ENCODE measurements at places on chromosomes 7 and 10.

- no peak for DNase-seq
Measured at GRCh38 chr7:126608339-126608776, 644.4 kb downstream of the GRM8 start.

DNA sequence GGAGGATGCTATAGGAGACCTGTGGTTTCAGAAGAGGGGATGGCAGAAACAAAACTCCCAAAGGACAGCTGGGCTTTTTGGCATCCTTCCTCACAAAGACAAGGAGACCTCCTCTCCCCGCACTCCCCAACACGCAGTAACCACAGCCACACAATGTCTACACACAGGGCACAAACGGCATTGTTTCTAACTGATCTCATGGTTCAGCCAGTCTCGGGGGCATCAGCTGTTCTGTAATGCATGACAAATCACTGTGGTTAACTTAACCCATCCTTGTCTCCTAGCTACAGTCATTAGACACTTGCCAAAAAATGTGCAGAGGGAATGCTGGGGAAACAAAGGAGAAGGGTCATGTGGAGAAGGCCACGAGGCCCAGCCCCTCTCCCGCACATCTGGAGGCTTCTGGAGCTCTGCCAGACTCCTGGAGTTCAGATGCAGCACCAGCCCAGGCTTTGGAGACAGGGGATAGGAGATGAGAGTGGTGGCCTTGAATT, 7.6 kb upstream of the ADAMTS14 start:
- DNase-seq, result no peak

GRCh38 chr10:12869427-12869826, 132.1 kb downstream of the CCDC3 start:
- no peak for DNase-seq

DNA sequence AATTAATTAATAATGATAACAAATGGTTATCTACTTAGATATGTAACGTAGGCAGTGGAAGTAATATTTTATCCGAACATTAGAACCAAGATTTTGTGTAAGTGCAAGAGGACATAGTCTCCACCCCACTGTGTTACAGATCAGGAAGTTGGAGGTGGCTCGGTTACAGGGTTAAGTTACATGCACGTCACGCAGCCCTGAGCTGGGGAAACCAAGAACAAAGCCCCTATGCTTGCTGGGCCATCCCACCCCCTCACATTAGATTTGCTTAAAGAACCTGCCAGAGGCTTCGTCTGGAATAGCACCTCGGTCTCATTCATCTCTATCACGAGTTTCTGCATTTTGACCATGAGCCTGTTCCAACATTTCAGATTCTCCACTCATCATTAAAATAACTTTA, 214.1 kb downstream of the ADARB2 start:
- DNase-seq, result no peak

DNA sequence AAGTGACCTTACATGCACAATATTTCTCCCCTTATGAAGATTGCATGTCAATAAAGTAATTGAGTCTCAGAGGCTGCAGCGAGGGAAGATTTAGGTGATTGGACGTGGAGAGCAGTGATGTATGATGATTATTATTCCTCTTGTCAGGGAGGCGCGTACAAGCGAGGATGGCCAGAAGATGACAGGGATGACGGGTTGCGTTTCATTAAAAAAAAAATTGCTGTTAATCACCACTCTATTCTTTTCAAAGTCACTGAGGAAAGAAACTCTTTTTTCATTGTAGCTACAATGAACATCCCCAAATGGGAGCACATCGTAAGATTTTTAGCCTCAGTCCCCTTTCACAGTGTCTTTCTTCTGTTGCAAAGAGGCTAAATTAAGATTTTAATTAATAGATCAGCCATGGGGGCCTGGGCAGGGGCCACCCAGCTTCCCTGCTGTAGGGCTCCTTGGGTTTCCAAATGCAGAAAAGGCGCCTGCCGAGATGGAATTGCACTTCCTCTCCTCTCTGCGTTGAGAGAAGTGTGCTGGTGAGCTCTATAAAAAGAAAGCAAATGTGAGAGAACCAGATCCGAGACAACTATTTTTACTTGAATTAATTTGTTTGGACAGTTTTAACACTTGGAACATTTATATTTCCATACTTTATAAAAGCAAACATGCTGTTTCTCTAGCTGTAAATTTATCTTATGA, 998.1 kb downstream of the LRMDA start:
- DNase-seq, result no peak

DNA sequence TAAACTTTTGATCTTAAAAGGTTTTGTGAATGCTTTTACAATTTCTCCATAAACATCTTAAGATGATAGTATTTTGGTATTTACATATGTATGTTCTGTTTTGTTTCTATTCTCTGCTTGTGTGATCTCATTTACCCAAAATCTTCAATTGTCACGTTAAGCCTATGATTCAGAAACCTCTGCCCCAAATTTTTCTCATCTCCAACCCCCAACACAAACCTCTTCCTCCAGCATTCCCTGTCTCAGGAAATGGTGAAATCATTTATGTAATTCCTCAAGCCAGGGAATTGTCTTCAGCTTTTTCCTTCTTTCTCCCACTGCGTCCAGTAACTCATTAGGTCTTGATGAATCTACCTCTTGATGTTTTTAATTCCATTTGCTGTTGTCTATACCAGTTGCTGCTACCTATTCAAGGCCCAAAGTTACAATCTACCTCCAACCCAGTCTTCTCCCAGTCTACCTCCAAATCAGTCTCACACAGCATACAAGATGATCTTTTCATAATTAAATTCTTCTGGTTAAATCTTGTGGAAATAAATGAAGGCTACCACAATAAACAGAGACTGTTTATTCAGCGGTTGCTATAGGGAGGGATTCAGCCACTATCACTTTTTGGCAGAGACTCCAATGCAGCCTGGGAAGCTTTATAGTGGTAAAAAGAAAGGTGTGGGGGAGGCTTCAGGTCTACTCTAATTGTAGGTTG, 5.8 kb downstream of the CFAP69 start:
- no peak for DNase-seq

- no peak for DNase-seq
Measured at GRCh38 chr7:12233175-12233574, 22.1 kb downstream of the TMEM106B start.

- no peak for DNase-seq
Measured at GRCh38 chr7:18685971-18686370, 190.4 kb downstream of the HDAC9 start.

- no peak for DNase-seq
Measured at GRCh38 chr10:17808971-17809841, at the start of gene MRC1. Gene MRC1, plus strand, starts transcription at chr10:17809348. Its CDS starts 118 bp downstream, at chr10:17809466.

GRCh38 chr10:71846816-71847215, 4.2 kb downstream of the PSAP start:
- no peak for DNase-seq

DNA sequence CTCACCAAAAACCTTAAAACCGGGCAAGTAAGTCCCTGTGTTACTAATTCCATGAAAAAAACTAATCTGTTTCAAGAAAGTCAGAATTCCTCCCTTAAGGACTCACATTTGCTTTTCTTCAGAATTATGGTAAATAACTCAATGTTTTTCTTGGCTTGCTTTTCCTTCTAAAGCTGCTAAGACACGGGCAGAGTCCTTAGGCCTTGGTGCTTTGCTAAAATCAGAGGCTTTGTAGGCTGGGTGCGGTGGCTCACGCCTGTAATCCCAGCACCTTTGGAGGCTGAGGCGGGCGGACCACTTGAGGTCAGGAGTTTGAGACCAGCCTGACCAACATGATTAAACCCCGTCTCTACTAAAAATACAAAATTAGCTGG, 32.0 kb downstream of the GNA12 start:
- no peak for DNase-seq

DNA sequence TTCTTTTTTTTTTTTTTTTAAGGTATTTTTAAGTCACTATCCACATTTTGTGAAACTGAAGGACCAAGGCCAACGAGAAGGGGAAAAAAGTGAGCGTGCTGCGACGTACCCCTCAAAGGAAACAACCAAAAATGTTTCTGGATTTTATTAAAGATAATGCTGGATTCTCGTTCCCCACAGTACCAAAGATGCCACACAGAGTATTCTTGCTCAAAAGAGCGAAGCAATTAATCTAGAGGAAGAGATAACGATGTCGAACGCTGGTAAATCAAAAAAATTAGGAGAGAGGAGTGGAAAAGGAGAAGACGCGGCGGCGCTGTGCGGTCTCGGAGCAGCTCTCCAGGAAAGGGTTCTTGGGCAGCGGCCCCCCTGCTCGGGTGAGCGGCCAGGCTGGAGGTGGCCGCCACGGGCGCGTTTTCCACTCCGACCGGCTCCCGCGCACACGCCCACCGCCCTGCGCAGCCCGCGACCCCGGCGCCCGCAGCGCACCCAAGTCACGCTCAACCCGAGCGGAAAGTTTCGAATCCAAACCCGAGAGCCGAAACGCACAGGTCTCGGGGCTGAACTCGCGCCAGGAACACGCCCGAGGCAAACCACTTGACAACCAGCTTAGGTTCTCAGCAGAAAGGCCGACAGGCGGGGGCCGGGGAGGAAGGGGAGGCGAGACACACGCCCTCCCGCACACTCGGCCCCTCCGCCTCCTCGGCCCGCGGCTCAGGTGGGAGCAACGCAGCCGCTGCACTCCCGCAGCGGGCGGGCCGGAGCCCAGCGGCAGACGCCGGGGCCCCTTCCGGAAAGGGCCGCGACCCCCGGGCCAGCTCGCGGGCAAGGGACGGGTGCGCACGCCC, 989 bp downstream of the SRPK2 start:
- DNase-seq, result peak; percentile 63

DNA sequence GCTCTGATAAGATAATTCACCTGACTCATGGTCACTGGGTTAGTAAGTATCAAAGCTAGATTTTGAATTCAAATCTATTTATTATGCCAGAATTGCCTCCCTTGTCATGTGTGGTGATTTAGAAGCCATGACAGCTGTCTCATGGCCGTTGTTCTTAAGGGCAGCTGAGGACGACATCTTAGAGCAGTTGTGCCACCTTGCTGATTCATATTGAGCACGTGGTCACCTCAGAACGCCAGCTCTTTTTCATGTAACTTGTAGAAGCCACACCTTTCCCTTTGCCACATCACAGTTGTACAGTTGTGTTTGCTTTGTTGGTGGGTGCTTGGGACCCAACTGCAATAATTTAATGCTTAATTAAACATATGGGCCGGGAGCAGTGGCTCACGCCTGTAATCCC, 4.3 kb upstream of the PIK3AP1 start:
- no peak for DNase-seq

DNA sequence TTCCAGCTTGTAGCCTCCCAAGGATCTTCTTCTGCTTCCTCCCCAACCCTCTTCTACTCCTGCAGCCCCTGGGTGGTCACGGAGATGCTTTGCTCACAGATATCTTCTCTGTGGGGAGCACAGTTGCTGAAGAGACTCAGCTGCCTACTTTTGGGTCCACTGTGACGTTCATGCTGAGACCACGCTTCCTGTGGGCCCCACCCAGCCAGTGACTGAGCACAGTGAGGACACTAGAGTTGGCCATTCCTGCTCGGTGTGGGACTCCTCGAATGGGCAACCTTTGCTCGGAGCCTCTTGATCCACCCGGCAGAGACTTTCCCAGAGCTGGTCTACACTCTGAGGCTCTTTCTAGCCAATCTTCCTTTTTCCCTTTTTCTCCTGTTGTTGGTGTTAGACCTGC, 73.9 kb downstream of the ADRA2A start:
- DNase-seq, result no peak

GRCh38 chr7:137760111-137760510, 86.7 kb downstream of the DGKI start:
- DNase-seq, result no peak

DNA sequence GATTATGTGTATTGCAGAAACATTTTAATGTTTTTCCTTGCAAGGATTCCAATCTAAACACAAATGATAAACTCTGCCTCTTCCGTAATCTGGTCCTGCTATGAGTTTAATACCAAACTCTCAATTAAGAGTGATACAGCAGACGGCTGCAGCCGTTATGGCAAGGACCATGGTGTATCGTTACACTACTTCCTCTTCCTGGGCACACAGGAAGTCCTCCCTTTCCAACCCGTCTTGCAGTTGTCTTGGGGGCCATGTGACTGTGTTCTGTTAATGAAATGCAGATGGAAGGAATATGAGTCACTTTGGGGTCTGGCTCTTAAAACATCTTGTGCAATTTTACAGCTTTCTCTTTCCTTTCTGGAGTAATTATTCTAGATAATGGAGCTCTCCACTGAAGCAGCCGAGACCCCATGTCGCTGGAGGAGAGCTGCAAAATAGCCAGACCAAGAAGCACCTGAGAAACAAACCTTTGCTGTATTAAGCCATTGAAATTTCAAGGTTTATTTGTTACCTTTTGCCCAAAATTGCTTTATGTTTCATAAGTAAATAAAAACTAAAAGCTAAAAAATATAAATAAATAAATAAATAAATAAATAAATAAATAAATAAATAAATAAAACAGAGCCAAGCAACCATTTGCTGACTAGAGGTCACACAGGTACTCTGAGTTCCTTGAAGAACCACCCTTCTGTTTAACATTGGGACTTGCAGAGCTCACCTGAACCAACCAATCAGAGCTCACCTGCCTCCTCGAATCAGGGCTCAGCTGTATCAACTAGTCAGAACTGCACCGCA, 74.7 kb downstream of the FRMPD2 start:
- DNase-seq, result no peak

- DNase-seq, result no peak
Measured at GRCh38 chr7:158237672-158238335, 349.8 kb downstream of the PTPRN2 start.

DNA sequence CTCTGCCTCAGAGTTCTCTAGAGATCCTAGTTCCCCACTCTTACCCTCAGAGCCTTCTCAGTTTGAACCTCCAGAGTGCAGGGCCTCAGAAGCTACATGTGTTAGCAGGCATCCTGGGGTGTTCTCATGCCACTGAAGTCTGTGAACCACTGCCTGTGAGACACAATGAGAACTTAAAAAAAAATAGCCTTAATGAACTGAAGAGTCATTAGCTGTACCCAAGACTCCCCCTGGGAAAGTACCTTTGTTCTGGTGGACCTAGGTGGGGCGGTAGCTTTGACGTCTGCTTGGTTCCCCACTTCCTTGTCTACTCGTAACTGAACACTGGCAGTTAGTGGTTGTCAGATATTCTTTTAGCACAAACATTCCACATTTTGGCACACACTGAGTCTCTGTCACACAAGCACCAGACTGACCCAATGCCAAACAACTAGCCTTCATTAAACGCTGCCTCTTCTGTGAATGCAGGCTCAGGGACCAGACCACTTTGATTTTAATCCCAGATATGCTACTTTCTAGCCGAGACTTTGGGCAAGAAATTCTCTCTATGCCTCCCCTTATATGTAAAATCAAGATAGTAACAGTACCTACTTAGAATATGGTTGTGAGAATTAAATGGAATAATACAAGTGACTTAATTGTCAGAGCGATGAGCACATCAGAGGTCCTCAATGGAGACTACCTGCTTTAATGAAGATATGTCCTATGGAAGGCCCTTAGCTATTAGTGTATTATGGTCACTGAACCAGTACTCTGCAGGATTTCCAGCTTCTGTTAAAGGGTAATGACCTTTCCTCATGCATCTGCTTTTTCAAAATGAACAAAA, 75.3 kb upstream of the CC2D2B start:
- DNase-seq, result peak; percentile 24

- no peak for DNase-seq
Measured at GRCh38 chr10:44478876-44479705, 94.2 kb upstream of the CXCL12 start.

GRCh38 chr7:67671006-67671548, 674.4 kb downstream of the TYW1 start:
- no peak for DNase-seq
